Right ventricle myocardium inferior (tissue), 1 donor: ENCODE measurements at places on chromosomes 13 and 19. TPM values are rescaled to one million over a fixed set of nuclear protein-coding genes. Genes with fewer than 3 reads are reported as not detected.
A peak's percentile ranks its signal among the peaks of the same experiment; 100 is the strongest.

The ZNF580 gene
- total RNA-seq: 13.2 TPM

- DNase-seq: peak; percentile 74
Measured at GRCh38 chr19:34254698-34255432, 511 bp downstream of the GARRE1 start.

DNA sequence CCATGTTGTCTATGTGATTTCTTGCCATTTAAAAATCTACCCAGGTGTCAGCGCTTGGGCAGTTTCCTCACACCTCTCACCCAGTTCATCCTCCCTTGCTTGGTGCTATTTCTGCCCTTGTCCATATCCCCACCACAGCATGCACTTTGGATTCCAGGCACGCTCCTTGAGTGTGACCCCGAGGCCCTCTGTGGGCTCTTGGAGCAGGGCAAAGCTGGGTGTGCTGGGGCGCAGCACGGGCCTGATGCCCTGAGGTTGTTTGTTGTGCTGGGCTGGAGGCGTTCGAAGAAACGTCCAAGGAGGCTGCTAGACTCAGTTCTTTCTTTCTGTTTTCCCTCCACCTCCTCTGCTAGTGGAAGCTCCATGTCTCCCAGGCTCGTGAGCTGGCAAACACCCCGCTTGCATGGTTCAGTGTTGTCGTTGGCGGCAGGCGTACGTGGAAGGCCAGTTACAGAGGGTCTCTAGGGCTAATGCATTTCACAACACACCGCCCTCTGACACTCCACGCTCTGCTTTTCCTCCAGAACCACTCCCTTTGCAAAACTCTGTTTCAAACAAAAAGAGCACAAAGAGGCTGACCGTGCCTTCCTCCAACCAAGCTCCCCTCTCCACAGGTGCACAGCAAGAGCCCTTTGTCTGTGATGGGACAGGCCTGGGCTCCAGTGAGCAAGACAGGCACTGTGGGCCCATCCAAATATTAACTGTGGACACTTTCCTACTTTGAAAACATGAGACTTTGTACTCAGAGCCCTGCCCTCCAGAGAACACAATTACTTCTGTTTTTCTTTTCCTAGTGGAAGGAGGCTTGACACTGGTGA lies 117.7 kb upstream of the GJB6 start:
- DNase-seq: no peak

DNA sequence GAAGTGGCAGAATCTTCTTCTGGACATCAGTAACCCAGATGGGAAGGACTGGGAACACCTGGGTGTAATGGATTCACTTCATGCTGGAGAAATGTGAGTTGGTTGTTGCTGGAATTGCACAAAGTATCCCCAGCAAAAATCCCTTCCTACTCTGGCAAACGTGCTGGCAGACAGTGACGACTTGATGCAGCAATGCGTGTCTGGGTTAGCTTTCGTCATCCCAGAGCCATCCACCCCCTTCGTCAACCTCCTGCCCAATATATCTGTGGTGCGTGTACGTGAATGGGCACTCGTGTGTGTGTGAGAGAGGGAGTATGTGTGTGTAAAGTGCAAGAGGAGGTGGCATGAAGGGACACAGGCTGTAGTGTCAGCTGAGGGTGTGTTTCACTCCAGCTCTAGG lies 70.9 kb downstream of the TM9SF2 start:
- DNase-seq: no peak

DNA sequence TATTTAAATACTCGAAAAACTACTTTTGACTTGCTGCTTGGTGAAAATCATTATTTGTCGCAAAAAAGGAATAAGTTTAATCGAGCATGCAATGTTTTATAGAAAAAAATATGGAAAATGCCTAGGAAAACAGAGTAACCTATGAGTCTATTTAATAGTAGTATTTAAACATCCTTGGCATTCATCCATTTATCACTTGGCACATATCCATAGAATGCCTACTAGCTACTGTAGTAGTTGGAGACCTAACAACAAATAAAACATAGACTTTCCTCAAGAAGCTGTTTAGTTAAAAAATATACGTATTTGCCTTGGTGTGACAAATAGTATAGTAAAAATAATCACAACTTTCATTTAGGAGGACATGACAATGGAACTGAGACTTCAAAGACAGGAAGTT lies 302.1 kb downstream of the DIAPH3 start:
- no peak for DNase-seq
